ENCODE measurements at places on chromosomes 1 and 21.

GRCh38 chr1:59751801-59752200, 62.9 kb upstream of the HOOK1 start:
- no peak for DNase-seq

DNA sequence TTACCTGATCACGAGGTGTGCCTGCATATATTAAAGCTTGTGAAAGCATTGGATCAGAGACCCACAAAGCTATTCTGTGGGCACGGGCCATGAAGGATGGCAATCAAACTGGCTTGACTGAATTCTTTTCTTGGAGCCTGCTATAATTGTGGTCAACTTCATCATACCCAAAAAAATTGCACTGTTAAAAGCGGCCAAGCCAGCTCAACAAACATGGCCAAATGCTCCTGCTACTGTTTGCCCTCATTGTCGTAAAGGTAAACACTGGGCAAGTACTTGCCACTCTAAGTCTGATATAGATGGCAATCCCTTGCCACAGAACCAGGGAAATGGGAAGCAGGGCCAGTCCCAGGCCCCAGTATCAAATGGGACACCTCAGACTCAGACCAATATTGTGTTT, 6.6 kb upstream of the GSTM5 start:
- DNase-seq = no peak

- no peak for DNase-seq
These were observed 1319.5 kb downstream of the BRINP3 start for GRCh38 chr1:189158155-189158554.

- DNase-seq = no peak
These were observed 461.0 kb upstream of the NFIA start for GRCh38 chr1:60621368-60621851.

DNA sequence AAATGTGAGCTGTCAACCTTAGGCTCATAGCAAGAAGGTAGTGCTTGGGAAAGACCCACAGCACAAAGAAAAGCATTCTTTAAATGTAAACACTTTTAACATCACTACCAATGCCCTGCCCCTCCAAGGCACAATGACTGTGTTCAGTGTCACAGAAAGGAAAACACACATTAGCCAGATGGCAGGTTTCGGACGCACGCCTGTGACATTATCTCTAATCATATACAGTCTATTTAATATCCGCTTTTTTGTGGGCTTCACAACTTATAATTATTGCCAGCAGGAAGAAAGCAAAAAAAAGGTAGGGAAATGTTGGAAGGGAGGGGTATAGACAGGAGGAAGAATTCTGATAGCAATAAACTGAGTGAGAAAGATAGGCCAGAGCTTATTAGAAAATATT, 112.4 kb upstream of the BEND5 start:
- DNase-seq = no peak

GRCh38 chr1:107677697-107678096, 287.3 kb downstream of the VAV3 start:
- DNase-seq = no peak

- no peak for DNase-seq
These were observed 60.3 kb downstream of the SLC45A1 start for GRCh38 chr1:8378178-8378577.

GRCh38 chr1:236287356-236287755, 5.6 kb upstream of the ERO1B start:
- DNase-seq = no peak

DNA sequence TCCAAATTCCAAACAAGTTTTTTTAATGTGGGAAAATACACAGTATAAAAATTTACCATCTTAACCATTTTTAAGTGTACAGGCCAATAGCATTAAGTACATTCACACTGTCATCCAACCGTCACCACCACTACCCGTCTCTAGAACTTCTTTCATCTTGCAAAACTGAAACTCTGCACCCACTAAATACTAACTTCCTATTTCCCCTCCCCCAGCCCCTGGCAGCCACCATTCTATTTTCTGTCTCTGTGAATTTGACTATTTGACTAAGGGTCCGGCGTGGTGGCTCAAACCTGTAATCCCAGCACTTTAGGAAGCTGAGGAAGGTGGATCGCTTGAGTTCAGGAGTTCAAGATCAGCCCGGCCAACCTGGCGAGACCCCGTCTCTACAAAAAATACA, 36.1 kb downstream of the CLSTN1 start:
- DNase-seq = peak; percentile 7

- no peak for DNase-seq
These were observed 15.2 kb downstream of the LY9 start for GRCh38 chr1:160811147-160811546.

DNA sequence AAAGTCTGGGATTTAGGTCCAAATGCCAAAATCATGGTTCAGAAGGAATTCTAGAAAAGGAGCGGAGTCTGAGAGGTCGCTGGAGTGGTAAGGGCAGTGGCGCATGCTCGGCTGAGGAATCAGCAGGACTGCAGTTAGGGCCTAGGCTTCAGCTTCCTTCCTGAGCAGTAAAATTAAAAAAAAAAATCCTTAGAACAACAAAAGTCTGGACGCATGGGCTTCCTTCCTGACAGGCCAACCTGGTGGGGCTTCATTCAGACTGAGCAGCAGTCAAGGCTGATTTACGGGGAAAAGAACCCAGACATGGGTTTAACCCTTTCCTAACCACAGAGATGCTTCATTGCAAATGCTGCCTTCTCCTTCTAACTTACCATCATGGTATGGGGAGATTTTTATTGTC, 17.1 kb downstream of the RNF220 start:
- DNase-seq = no peak

DNA sequence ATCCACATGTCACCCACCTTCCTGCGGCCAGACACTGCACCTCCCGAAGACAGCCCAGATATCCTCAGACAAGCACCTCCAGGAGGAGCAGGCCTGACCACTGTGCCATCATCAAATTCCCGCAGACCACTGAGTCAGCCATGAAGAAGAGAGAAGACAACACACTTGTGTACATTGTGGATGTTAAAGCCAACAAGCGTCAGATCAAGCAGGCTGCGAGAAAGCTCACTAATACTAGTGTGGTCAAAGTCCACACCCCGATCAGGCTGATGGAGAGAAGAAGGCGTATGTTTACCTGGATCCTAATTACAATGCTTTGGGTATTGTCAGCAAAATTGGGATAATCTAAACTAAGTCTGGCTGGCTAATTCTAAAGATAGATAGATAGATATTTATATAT, 41.4 kb upstream of the BECN2 start:
- no peak for DNase-seq

- no peak for DNase-seq
These were observed 234.8 kb downstream of the FOXD2 start for GRCh38 chr1:47672622-47673021.

GRCh38 chr1:154488922-154489321, 13.1 kb upstream of the TDRD10 start:
- no peak for DNase-seq

DNA sequence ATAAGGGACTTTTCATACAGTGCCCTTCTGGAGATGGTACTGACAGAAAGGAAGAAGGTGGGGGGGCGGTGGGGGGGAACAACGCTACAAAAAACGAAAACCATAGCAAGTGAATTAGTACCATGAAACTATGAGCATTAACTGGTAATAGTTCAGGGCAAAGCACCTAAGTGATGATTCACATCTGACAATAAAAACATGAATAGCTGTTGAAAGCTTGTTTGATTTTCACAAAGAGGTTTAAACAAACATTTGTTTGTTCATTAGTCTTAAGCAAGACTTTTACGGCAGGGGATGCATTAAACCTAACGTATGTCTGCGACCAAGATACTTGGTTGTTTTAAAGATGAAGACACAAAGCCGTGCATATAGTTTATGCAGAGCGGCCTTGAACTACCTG, 177.5 kb downstream of the LMO4 start:
- DNase-seq = no peak

- DNase-seq = no peak
These were observed 74.3 kb upstream of the RUNX3 start for GRCh38 chr1:25004355-25004754.

DNA sequence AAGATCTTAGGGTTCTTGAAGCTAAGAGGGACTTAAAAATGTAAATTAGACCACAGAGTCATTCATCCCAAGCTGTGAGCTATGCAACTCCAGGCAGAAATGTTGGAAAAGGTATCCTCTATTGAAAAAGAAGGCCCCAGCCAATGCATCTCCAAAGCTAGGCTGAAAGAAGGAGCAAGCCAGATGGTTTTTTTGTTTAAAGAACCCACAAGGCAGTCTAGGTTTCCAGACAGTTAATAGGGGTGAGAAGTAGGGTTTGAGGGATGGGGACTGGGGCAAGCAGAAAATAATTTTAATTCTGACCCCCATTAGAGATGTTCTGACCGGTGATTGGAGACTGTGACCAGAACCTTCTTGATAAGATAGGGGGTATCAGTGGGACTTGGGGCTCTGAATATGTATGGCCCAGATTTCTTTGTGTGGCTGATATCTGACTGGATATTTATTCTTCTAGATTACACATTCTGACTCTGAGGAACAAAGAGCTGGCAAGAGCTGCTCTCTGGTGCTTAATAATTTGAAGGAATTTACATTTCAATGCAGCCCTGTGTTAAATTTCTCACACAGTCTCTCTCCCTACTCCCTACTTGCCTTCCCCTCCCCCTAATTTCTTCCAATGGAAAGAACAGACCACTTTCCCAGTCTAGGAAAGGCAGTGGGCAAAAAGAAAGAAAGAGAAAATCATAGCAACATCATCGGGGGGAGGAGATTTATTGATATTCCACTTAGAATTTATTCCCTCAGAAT, 104.9 kb downstream of the NUF2 start:
- no peak for DNase-seq

- no peak for DNase-seq
These were observed 131.6 kb downstream of the GRIK1 start for GRCh38 chr21:29808153-29808552.

GRCh38 chr1:231364192-231364591, 26.1 kb downstream of the SPRTN start:
- no peak for DNase-seq

DNA sequence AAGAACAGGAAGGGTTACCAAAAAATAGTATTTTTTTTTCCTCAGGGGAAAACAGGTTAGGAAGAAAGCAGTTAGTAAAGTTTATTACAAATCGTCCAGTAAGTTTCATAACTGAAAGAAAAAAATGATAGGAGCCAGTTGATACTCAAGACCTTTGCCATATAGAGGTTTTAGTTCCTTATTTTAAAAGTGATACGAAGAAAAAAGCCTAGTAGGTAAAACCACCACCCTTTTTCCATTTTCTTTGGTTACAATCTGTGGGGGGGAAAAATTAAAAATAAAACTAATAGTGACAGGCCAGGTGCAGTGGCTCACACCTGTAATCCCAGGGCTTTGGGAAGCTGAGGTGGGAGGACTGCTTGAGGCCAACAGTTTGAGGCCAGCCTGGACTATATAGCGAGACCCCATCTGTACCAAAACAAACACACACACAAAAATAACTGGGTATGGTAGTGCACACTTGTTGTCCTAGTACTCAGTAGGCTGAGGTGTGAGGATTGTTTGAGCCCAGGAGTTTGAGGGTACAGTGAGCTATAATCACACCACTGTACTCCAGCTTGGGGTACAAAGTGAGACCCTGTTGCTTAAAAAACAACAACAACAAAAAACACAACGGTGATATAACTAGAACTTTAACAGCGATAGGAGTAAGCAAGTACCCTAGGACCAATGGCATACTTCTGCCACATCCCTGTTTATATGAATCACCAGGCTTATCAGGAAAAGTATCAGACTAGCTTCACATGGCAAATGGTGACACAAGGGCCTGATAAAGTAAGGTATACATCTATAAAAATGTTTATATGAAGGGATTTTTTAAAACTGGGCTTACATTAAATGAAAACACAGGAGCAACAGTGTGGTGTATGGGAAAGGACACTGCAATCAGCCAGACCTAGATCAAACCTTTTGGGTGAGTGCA, 5.4 kb downstream of the TMEM59 start:
- no peak for DNase-seq

GRCh38 chr1:110420874-110421793, 13.6 kb upstream of the LAMTOR5 start:
- no peak for DNase-seq

DNA sequence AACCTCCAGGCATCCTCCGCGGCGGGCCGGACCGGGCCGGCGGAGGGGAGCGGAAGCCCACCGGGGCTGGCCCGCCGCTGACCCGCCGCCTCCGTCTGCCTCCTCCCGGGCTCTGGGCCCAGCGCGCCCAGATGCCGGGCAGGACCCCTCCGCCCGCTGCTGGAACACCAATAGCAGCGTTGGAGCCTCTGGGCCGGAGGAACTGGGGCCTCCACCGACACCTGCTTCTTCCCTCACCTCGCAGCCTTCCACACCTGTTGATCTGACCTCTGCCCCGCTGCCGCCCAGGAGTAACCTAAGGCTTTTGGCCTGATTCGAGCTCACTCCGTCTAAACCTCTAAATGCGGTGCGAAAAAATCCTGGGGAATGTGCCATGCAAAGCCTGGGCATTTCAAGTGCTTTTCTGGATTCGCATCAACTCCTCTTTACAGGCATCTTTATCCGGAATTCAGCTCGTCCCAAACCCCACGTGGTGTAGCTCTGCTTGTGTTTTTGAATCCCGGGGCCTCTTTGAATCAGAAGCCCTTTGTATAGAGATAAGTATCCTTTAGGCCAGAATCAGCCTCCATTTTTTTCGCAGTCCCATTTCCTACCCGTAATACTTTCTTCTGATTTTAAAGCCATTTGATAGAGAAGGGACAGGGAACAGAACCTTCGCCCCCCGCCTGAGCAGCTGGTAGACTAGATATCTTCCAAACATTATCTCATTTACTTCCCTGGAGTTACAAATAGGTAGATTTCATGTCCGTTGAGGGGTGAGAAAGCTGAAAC, 680 bp upstream of the CNN3 start:
- DNase-seq = no peak

DNA sequence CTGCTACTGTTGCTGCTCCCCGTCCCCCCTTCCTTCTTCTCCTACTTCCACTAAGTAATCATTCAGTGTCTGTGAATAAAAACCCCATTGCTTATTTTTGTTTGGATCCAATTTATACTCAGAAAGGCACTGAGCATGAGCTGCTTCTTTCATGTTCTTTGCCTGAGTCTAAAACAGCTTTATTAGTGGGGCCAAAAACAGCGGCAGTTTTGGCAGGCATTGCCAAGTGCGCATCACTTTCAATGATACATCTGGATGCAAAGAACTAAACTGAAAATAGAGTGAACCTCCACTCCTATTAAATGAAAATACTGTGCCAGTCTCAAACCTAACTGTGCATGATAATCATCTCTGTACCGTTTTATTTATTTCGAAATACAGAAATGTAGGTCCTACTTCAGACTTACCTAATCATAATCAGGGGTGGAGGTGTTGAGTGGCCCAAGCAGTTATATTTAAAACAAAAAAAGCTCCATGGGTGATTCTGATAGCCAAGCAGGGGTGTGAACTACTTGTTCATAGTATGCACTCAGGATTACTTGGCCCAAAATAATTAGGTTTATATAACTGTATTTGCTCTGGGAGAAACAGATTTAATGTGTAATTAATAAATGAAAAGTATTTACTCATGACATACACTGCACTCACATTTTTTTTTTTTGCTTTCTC, 48.4 kb downstream of the NEK7 start:
- no peak for DNase-seq
